ENCODE measurements at places on chromosomes 1 and 21.

- no peak for DNase-seq
These were observed 136.8 kb upstream of the F3 start for GRCh38 chr1:94678202-94678848.

DNA sequence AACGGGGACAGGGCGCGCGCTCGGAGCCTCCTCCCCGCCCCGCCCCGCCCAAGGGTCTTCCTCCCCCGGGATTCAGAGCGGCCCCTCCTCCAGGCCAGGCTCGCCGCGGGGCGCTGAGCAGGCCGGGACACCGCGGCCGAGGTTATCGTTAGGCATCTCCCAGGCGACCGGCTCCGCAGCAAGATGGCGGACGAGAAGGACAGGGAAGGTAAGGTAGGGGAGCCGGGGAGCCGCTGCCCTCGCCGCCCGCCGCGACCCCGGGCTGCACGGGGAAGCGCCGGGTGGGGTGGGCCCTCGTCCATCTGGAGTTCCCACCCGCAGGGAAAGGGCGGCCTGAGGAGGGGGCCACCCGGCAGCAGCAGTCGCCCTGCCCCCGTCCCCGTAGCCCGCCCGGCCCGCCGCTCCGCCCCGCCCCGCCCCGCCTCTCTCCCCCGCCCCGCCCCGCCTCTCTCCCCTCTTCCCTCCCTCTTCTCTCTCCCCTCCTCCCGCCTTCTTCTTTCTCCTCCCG, 105.9 kb upstream of the HNRNPU start:
- peak; percentile 42 for DNase-seq

GRCh38 chr1:24416666-24417391, 1.2 kb downstream of the NIPAL3 start:
- no peak for DNase-seq

DNA sequence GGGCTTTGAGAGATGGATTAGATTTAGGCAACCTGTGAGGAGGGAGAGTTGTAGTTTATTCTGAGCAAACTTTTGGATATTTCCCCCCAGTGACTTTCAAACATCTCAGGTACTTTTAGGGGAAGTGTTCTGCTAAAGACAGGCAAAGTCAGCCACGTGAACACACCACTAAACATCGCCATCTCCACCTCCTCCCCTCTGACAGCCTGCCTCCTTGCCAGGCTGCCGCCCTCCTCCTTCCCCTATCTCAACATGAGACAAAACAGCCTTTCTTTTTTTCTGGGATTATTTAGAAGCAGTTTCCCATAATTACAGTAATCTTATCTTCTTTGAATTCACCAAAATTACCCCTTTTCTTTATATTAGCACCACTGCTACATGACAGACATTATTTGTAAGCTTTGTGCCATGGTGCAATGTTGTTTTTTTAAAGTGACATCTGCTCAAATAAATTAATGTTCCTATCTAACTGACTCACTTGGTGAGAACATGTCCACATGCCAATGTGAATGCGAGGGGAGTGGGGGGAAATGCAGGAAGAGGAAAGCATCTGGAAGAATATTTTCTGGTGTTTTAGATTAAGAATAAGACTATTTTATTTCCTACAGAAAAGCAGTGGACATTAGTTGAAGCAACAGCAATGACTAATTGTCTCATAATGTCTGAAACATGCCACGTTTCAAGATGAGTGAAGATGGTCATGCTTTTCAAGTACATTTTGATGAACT, 147.8 kb upstream of the ATP1B1 start:
- no peak for DNase-seq

GRCh38 chr1:99465176-99465900, 180.6 kb upstream of the PALMD start:
- DNase-seq: no peak

GRCh38 chr1:95534985-95535384, 301.0 kb downstream of the RWDD3 start:
- DNase-seq: no peak

DNA sequence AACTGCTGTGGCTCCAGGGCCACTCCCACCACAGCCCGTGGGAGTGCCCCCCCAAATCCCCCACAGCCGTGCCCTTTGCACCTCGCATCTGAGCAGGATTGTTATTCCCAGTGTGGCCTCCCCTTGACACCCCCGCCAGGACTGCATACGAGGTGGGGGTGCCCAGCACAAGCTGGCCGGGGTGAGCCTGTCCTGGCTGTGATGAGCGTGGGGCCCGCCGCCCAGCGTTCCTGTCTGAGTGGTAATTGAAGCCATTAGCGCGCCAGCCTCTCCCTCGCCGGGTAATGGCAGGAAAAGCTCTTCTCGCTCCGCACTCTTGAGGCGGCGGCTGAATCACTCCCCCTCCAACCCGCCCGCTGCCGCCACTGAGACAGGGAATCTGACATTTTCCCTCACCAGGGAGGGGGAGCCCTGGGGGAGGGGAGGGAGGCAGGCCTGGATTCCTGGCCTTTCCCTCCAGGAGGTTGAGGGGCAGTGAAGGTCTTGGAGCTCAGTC, 27.7 kb downstream of the PTPRF start:
- no peak for DNase-seq

- no peak for DNase-seq
These were observed 590.3 kb downstream of the PTPRU start for GRCh38 chr1:29826646-29827045.

GRCh38 chr1:234987415-234988154, 141.1 kb downstream of the TOMM20 start:
- DNase-seq: no peak

GRCh38 chr1:172870901-172871606, 179.7 kb downstream of the TNFSF18 start:
- DNase-seq: no peak

DNA sequence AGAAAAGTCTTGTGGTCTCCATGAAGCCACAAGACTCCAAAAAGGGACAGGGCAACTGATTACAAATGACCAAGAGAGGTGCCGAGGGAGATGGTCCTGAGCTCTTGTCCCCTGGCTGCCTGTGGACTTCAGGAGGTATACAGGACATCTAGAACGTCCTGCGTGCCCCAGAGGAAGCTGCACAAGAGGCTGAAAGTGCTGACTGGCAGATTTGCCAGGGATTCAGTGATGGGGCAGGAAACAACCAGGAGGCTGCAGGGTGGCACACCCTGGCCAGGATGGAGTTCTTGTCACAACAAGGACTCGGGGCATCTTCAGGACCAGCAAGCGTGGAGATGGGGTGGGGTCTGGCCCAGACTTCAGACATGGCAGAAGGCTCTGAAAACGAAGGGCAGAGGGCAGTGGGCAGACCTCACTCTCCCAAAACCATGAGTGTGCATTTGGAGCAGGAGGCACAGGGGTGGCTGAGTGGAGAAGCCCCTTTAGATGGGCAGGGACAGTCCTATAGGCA, 13.4 kb upstream of the PKP1 start:
- no peak for DNase-seq

DNA sequence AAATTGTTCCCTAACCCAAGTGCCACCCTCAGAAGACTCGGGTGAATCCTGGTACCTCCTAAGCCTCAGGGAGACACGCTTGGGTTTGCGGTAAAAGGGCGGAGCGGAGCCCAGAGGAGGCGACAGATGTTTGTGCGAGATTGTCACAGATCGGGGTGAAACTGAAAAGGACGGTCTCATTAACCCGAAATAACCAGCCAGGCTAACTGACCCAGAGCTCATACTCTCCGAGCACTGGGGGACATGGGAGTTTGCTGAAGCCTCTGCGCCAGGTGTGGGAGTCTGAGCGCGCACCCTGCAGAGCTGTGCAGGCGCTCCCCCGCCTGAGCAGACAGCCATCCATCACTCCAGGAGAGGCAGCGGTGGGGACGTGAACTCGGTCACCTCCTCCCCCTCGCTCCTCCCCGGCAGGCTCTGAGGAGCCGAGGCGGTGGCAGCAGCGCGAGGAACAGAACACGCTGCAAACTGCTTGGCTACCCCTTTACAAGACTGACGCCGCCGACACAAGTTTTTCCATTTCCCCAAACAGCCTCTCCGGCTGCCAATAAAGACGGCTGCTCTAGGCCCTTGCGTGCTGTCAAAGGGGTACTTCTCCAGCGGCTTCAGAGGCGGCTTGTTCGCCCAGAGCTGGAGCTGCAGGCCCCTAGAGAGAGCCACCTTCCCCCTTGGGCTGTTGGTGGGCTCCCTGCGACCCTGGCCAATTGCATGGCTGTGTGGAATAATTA, 43.5 kb downstream of the RRAGC start:
- no peak for DNase-seq

DNA sequence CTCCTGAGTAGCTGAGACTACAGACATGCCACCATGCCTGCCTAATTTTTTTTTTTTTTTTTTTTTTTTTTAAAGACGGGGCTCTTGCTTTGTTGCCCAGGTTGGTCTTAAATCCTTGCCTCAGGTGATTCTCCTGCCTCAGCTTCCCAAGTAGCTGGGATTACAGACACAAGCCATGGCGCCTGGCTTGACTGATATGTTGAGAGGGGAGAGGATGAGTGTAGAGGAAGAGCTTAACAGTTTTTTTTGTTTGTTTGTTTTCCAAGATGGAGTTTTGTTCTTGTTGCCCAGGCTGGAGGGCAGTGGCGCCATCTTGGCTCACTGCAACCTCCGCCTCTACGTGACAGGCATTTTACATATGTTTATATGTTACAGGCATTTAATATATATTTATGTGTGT, 2.5 kb downstream of the SRP9 start:
- DNase-seq: no peak

DNA sequence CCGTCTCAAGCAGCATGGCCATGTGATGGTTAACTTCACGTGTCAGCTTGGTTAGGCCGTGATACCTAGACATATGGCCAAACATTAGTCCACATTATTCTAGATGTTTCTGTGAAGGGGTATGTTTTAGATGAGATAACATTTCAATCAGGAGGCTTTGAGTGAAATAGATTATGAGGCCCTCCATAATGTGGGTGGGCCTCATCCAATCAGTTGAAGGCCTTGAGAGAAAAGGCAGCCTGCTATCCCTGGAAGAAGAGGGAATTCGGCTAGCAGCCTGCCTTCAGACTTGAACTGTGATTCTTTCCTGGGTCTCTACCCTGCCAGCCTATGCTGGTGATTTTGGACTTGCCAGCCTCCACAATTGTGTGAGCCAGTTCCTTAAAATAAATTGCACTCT, 90.1 kb downstream of the ZSCAN20 start:
- no peak for DNase-seq

- DNase-seq: peak; percentile 17
These were observed 9.5 kb downstream of the RNU1-2 start for GRCh38 chr1:16905110-16905867.

DNA sequence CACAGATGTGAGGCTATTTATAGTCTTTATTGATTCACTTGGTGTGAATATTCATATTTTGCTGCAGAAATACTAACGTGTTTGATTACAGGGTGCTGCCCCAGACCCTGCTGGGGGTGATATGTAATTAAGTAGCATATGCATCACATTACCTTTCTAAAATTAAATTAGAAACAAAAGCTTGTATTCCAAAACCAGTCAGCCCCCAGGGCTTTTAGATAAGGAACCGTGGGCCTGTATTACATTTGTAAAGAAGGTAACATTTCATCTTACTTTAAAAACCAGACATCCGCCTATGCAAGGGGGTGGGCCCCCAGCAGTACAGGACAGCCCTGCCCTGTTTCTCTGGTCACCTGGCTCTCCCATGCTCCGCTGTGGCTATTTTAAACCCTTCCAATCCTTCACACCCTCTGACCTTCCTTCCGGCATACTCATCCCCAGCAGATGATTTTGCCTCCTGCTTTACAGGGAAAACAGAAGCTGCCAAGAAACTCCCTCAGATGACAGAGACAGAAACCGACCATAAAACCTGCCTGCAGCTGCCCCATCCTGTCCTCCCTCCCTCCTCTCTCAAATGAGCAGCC, 22.0 kb upstream of the KCNC4 start:
- DNase-seq: no peak

DNA sequence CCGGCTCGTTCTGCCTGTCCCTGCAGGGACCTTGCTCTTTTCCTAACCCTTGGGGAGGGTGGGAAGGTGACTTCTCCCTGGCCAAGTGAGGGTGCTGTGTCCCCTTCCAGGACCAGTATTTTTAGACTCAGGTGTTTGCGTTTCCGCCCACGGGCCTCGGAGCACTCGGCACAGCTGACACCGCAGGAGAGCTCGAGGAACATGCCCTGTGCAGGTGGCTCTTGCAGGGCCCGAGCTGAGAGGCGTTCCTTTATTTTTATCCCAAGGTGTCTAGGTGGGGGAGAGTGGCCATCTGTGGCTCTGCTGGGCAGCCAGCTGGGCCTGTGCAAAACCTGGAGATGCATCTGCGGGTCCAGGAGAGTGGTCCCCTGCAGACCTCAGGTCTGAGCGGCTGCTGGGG, 16.0 kb downstream of the PLCH2 start:
- no peak for DNase-seq

- no peak for DNase-seq
These were observed 44.4 kb downstream of the KANK4 start for GRCh38 chr1:62274496-62275485.

DNA sequence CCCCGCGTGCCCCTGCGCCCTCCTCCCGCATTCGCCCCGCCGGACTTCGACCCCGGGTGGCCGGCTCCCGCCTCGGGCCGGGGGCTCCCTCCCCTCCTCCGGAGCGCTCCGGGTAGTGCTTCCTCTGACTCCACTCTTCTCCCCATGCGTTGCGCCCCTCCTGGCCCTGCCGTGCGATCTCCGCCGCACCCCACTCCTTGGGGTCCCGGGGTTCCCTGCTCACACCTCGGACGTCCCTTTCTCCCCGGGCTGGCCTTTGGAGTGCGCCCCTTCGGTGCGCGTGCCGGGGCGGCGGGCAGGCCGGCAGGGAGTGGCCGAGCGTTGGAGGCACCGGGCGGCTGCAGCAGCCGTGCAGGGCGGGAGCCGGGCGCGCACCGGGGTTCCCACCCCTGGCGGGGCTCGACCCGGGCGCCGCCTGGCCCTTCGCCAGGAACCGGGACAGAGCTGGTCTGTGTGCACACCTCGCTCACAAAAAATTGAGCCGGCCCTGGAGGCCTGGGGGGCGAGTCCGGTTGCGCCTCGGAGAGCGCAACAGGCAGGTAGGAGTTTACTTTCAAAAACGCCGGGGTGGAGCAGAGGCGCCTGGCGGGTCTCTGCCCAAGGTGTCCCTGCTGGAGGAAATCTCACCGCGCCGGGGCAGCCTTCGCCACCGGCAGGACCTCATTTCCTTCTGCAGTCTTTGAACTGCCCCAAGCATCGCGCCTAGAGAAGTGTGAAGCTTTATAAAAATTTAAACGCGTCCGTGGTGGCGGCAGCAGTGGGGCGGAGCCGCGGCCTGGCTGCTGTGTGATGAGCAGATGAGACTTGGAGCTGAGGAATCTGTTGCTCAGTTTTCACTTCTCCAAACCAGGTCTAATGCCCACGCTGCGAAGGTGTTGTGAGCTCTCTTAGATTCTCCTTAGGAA, 650 bp downstream of the VANGL1 start:
- DNase-seq: no peak

DNA sequence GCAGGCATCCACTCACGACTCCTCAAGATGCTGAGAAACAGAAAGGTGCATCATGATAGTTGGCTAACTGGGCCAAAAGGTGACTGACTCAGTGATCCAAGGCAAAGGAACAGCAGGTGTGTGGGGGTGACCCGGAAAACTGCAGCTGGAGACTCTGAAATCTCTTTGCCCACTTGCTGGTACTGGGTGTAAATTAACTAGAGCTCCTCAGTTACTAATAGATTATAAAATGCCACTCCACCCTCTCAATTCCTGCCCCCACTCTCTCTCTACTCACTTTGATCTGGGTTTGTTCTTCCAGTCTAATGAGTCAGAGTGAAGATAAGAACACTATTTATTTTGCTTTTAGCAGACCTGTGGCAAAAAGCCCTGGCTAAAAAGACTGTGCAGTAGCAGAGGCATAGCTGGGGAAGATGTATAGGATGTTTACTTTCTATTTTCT, 7.2 kb upstream of the PIGC start:
- no peak for DNase-seq
